ENCODE measurements at places on chromosomes 5 and 9.
A peak's percentile ranks its signal among the peaks of the same experiment; 100 is the strongest.

DNA sequence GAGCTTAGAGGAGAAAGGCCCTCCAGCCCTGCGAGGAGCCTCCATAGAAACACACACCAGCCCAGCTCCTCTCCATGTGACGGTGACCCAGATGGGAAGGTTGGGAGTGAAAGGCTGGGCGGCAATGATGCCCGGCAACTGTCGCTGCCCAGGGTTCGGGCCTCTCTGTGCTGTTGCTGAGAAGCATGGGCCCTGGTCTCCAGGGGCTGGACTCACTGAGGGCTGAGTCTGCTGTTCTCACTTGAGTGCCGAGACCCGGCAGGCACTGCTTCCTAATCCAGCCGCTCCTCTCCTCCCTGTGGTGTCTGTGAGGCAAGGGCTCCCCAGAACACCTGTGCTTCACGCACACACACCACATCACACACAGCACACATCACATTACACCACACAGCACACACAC lies 493.6 kb downstream of the GADD45G start:
- no peak for DNase-seq

DNA sequence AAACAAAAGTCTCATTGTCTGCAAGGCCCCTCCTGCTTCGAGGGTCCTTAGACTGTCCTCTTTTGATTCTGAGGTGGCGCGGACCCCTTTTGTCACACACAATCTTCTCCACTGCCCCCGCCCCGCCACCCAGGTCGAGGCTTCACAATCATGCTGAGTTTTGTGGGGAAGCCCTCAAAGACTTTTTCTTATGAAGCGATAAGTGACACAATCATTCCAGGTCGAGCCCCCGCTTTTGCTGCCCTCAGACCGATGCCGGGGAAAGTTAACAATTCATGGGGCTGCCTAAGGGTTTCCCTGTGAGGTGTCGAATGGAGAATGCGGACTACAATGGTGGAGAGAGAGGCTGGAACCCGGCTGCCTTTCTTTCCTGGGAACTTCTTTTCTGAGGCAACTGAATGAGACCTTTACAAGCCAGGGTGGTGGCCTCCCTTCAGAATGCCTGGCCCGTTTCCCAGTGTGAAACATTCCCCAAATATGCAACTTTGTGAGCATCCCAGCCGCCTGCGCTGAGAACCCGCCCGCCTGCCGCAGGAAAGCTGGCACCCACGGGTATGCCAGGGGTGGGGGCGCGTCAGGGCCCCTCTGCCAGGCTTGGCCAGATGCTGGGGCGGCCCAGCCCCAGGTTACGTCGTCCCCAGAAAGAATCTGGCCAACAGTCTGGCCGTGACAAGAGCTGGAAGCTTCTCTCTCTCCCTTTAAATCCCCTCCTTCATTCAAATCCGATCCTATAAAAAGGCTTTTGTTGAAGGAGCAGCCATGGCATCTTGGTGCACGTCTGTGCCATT lies 71.9 kb downstream of the MAP1B start:
- DNase-seq = peak; percentile 85

GRCh38 chr9:104743376-104743985 lies 4.0 kb upstream of the NIPSNAP3A start:
- DNase-seq = peak; percentile 53

DNA sequence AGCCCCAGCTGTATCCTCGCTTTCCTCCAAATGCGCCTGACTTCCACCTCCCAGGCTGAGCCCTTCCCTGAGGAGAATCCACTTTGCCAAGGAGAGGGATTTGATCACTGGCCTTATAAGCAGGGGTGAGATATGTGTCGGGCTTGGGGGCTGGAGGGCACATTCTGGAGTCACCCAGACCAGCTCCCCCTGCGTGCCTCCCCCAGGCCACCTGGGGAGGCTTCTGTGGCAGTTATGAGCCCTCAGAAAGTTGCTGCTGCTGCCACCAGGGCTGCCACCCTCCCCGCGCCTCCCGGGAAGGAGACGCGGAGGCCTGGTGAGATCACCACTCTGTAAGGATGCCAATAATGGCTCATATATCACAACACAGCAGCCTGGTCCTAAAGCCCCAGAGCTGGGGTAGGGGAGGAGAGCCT lies 211.5 kb downstream of the PAPPA start:
- peak; percentile 82 for DNase-seq

DNA sequence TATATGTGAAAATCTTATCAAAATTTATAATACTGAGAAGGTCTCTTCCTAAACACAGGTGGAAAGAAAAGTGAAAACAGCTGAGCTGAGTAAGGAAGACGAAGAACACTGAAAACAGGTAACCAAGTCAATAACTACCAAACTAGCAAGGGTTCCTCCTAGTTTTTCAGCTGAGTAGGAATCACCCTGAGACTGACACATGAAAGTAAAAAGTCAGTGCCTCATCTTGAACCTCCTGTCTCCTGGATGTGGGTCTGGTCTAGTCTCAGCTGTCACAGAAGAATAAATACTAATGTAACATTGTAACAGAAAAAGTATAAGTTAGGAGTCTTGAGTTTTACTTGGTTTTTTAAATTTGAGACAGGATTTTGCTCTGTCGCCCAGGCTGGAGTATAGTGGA lies 121.0 kb downstream of the MEF2C start:
- DNase-seq = no peak

- no peak for DNase-seq
Measured at GRCh38 chr9:33227741-33228140, 12.2 kb upstream of the SPINK4 start.

DNA sequence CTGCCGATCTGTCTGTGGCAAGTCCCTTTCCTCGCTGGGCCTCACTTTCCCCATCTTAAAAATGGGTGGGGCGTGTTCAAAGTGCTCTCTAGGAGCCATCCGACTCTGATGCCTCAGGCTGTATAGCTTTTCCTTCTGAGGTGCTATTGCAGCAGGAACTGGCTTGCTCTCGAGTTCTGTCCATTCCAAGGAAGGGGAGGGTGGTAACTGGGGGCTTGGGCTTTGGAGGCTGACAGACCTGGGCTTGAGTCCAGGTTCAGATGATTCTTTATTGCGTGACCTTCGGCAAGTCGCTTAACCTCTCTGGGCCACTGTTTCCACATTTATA lies 139.5 kb downstream of the RGS3 start:
- DNase-seq = no peak

DNA sequence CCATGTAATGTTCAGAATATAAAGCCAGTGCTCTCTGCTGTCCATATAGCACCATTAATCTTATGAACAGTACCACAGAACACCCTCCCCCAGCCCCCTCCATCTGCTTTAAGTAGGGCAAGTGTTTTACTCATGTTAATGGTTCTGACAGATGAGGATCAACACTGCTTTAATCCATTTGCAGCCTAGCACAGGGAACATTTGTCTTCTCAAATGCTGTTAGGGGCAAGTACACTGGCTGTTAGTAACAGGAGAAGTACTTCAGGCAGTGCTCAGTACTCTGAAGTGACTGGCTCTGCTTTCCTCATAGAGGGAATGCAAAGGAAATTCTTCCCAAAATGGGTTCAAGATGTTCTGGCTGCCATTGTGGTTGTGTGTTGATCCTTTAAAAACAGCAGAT lies 202.6 kb downstream of the DCP2 start:
- no peak for DNase-seq

- DNase-seq = no peak
Measured at GRCh38 chr5:153623751-153624450, 133.4 kb downstream of the GRIA1 start.

GRCh38 chr9:131999692-132000551 lies 79.7 kb downstream of the MED27 start:
- DNase-seq = no peak

- no peak for DNase-seq
Measured at GRCh38 chr5:62457071-62457470, 44.5 kb downstream of the IPO11 start.

GRCh38 chr9:92764381-92764987 lies at the start of gene BICD2:
Gene BICD2, minus strand, starts transcription at chr9:92764833. Its CDS starts 89 bp downstream, at chr9:92764744.
- peak; percentile 98 for DNase-seq

DNA sequence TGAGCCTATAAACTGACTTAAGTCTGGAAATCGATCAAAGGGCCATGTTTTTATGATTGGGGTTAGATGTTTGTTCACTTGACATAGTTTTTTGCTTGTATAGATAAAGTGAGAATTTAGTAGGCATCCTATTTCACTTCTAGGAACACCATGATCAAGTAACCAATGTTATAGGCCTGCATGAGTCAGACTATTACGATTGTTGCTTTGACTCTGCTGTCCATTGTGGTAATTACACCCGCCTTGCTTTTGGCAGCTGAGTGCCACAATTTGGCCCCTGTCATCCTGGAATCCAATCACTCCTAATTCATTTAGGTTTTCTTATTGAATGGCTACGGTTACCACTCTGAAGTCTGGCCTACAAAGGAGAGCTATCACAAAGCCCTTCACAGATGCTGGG lies 67.8 kb upstream of the IL33 start:
- DNase-seq = no peak

DNA sequence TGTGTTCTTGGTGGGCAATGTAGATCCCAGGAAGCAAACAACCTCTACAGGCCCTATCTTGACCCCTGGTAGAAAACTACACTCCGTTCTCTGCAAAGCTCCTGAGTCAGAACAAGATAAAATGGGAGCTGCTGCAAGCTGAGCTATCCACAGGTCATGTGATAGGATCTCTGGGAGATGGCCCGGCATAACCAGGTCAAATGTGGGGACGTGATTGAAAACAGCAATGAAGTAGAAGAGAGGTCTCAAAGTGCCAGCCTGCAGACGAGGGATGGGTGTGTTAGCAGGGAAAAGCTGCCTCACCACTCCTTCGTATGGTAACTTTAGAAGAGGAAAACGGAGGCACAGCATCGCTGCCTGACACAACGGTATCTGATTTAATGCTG lies 25.0 kb downstream of the NRG2 start:
- DNase-seq = no peak

- no peak for DNase-seq
Measured at GRCh38 chr5:172852490-172853354, 18.7 kb downstream of the ERGIC1 start.

DNA sequence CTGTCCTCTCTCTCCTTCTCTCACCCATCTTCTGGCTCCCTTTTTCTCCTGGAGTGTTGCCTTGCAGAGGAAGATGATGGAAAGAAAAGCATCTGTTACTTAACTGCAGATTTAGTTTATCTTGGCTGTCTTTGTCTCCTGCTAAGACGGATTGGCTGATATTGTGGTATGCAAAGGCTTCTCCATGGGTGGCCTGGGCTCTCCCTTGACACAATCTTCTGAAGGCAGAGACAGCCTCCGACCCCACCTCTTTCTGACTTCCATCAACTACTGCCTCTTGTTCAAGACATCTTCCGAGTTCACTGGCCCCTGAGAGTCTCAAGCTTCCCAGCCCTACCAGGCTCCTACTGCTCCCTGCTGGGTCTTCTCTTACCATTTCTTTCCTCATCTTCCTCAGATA lies 403.7 kb downstream of the LRRC70 start:
- no peak for DNase-seq

DNA sequence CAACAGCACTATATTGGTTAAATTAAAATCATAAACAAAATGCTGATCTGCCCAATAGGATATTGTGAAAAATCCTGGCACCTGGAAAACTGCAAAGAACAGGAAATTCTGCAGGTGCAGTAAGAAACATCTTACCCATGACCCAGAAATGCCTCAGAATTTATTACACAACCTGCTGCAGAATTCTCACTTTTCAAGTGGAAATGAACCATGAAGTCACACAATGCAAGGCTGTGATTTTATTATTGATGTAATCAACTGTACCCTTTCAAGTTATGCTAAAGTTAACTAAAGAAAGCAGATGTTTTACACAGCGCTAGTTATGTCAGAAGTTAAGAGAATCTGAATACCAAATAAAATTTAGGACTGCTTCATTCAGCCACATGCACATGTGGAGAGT lies 6.0 kb downstream of the STRBP start:
- no peak for DNase-seq

DNA sequence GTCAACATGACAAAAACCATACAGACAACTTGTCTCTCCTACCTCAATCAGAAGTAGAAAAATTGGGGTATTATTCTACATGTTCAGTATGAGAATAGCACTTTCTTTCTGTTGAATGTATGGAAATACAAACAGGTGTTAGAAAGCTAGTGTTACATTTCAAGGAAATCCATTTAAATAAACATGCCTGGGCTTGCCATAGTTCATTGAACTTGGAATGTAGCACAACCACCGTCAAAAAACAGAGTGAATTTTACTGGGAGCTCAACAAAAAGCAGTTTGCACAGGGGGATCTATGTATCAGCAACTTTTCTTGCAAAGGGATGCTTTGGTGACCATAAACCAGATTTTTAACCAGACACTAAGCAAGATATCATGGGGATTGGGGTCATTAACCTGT lies 307.9 kb upstream of the SMARCA2 start:
- no peak for DNase-seq

DNA sequence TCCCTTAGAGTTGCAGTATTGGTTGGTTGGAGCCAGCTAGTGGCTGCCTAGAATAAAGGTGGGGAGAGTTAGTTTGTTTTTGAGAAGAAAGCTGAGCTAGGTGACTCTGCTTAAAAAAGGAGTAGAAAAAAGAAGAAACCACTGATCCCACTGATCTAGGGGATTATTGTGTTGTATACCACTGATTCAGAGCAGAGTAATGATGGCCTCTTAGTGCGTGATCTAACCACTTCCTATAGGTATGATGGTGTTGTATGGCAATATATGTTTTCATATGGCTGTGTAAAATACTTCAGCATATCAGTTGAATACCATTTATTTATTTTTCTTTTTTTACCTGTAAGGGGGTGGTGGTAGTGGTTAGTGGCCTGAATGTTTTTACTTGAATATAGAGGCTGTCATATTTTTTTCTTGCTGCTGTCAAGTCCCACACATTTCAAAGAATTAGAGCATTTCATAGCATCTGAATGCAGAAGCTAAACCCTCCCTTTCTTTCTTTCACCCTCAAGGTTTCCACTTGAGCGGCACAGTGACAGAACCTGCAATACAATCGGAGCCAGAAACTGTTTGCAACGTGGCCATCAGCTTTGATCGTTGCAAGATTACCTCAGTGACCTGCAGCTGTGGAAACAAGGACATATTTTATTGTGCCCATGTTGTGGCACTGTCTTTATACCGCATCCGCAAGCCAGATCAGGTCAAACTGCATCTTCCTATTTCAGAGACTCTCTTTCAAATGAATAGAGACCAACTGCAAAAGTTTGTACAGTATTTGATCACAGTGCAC lies 140.3 kb downstream of the ZSWIM6 start:
- no peak for DNase-seq

DNA sequence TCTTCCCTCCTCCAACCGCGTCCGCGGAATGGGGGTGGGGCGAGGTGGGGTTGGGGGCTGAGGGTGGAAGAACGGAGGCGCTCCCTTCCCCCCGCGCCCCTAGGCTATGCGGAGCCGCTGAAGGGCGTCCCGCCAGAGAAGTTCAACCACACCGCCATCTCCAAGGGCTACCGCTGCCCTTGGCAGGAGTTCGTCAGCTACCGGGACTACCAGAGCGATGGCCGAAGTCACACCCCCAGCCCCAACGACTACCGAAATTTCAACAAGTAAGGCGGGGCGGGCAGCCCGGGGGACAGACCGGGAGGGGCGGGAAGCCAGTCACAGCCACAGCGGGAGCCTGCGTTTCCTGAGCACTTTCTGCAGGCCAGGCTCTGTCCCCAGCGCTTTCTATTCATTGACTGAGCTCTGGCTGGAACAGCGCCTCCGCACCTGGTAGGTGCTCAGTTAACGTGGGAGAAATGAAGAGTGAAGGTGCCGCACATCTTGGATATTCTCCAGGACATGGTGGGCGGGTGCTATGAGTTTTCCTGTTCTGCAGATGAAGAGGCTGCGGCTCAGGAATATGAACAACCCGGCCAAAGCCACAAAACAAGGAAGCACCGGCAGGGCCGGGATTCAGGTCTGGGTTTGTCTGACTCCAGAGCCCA lies 11.3 kb downstream of the MYOZ3 start:
- DNase-seq = peak; percentile 55
